ENCODE measurements at places on chromosomes 3 and 15. TPM values are rescaled to one million over a fixed set of nuclear protein-coding genes. Genes with fewer than 3 reads are reported as not detected.

The GOLGA6L7 gene
- not detected for total RNA-seq

The KCNMB3 gene
- total RNA-seq: 3.5 TPM

The SLC9A9 gene
- 1.1 TPM for total RNA-seq

The RETNLB gene
- total RNA-seq: not detected

The MAP6D1 gene
- 4.6 TPM for total RNA-seq

The PIK3CA gene
- total RNA-seq: 18.9 TPM

The KLF15 gene
- total RNA-seq: 0.03 TPM

The AP2M1 gene
- 879 TPM for total RNA-seq

The ZIC1 gene
- total RNA-seq: 18.9 TPM

The SLC24A5 gene
- not detected for total RNA-seq

The AADACL2 gene
- total RNA-seq: not detected

The CCR5 gene
- total RNA-seq: not detected

All from A172 (cell line).